Tibial nerve (tissue), 4 donors: ENCODE measurements at places on chromosomes 5 and 9. TPM values are rescaled to one million over a fixed set of nuclear protein-coding genes. Genes with fewer than 3 reads are reported as not detected.

TMEM174 gene
- total RNA-seq, result not detected

ZSWIM6 gene
- 10.6 TPM for total RNA-seq

FOXD4L3 gene
- total RNA-seq, result not detected

GRCh38 chr5:111280282-111280951 lies 56.2 kb downstream of the CAMK4 start:
- no peaks in the 10 kb centered on the region for H3K4me1 ChIP-seq
- H3K27me3 ChIP-seq, result no peaks in the 10 kb centered on the region
- no peak overlapping the region for H3K4me3 ChIP-seq
- no peak overlapping the region for H3K27ac ChIP-seq

- no peaks in the 10 kb centered on the region for H3K36me3 ChIP-seq
- peaks cover 8% of the 10 kb centered on the region for H3K4me1 ChIP-seq
- no peaks in the 10 kb centered on the region for H3K27me3 ChIP-seq
- H3K4me3 ChIP-seq, result no peak overlapping the region
Measured at GRCh38 chr5:1536322-1536845, 12.6 kb upstream of the LPCAT1 start.

DNA sequence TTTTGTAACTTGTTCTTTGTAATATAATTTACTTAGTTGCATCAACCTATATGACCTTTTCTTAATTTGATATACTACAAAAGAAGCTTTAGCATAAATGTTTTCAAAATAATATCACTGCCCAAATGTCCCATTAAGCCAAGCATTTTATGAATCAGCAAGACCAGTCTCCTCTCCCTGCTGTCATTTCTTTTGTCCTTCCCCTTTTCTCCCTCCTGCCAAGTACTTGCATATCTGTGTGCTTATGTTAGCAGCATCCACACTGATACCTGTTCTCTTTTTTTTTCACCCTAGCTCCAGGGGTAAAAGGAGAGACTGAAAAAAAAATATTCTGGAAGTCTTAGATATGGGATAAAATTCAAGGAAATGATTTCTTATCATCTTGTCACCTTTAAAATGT lies 69.7 kb downstream of the ZSWIM6 start:
- no peak overlapping the region for H3K27ac ChIP-seq
- H3K4me3 ChIP-seq, result no peak overlapping the region
- DNase-seq, result no peak
- H3K36me3 ChIP-seq, result no peaks in the 10 kb centered on the region
- H3K27me3 ChIP-seq, result no peaks in the 10 kb centered on the region
- H3K4me1 ChIP-seq, result peaks cover 4% of the 10 kb centered on the region
